AG09309 (cell line): ENCODE measurements at places on chromosomes 7 and 10.
A peak's percentile ranks its signal among the peaks of the same experiment; 100 is the strongest.

GRCh38 chr7:138070908-138071307, 5.4 kb upstream of the AKR1D1 start:
- DNase-seq: no peak

DNA sequence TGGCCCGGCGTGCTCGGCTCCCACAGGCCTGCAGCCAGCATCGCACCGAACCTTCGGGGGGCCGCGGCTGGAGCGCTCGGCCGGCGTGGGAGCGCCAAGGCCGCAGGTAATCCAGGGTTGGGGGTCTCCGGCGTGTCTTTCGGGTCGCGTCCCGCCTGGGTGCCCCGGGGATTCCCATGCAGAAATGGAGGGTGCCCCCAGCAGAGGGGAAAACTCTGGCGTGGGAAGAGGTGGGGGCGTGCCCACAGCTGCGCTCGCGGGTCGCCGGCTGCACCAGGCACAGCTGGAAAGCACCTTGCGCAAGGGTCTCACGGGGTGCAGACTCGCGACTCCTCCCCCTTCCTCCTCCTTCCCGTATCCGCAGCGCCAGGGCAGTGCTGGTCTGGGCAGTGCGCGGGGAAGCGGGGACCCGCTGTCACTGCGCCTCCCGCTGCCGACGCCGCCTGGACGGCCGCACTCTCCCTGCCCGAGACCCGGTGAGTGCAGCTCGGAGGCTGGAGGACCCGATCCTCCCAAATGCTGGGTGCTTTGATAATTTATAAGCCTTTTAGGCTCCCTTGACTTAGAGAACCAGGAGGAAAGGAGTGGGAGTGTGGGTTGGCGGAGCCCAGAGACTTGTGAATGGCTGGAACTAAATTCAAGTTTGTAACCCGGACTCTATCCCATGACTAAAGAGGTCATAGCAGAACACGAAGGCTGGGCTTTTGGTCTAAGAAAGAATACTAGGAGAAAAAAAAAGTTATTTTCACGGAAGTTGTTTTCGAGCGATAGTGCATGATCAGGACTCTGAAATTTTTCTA, 489 bp downstream of the MAP3K8 start:
- no peak for DNase-seq

GRCh38 chr10:47054974-47055373, 143.7 kb downstream of the PTPN20 start:
- DNase-seq: no peak

DNA sequence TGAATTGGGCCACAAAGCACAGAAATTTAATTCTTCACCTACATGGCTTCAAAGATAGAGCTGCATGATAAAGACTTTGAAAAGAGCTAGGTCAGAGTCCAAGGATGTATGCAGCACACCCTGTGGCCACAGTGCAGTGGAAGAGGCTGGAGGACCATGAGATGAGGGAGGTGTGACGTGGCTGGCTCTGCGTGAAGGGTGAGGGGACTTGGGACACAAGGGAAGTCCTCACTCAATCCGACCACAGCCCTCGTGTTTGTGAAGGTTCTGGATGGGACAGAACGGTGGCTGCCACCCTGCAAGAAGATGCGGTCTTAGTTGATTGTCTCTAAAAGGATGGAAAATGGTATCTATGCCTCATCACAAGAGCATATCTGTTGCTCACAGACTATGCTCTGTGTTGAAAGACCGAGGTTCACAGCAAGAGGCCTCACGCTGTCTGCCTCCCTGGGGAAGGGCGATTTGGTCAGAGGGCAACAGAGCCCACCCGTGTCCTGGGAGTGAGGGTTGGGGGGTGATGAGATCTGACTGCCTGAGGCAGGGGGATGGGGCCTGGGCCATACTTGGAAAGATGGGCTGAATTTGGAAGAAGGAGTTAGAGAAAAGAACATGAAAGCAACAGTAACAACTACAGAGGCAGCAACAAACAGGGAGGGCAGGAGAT, 174.4 kb upstream of the SHH start:
- no peak for DNase-seq

GRCh38 chr7:106613848-106614560, 47.0 kb downstream of the CCDC71L start:
- DNase-seq: peak; percentile 10

- DNase-seq: no peak
Measured at GRCh38 chr7:71283802-71284201, 151.9 kb downstream of the GALNT17 start.
